ENCODE measurements at places on chromosomes 4 and X. TPM values are rescaled to one million over a fixed set of nuclear protein-coding genes. Genes with fewer than 3 reads are reported as not detected.

DNA sequence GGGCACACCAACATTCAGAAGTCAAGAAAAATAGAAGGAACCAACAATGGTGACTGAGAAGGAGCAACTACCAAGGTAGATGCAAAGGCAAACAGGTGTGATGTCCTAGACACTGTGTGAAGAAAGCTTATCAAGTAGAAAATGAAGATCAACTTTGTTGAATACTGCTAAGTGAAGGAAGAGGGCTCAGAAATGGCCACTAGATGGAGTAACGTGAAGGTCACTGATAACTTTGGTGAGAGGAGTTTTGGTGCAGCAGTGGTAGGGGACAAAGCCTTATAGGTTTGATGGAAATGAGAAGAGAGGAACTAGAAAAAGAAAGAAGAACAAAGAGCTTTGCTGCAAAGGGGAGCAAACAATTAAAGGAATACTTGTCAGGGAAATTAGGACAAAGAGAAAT is 23.5 kb downstream of the OTC start:
- DNase-seq: peak; percentile 13
- H3K36me3 ChIP-seq: no peaks in the 10 kb centered on the region

DNA sequence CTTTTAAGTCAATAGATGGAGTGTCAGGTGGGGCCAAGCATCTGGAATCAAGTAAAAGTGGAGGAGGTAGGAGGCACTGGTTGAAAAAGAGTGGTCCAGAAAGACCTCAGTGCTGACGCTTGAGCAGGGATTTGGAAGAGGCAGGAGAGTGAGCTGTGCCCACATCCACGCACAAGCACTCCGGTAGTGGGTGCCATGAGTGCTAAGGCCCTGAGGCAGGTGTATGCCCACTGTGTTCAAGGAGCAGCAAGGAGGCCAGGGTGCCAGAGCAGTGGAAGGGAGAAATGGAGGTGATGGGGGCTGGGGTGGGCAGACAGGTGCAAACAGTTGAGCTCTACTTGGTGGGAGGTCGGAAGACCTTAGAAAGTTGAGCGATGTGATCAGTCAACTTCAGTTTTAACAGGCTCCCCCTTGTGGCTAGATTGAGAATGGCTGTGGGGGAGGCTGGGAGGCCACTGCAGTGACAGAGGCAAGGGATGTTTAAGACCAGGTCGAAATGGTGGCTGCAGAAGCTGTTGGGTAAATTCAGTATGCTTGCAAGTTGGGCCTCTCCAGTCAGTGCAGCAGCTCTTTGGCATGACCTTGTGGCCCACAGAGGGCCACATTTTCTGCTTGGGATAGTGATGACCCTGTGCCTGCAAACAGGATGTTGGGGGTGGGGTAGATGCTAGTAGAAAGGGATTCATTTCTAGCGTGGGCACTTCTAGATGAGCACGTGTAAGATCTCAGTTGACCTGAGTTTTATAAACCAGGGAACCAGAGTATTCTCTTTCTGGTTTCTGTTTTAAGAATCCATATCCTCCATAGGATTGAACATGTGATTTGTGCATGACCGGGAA is 12.7 kb downstream of the TKTL1 start:
- DNase-seq: peak; percentile 39
- no peaks in the 10 kb centered on the region for H3K36me3 ChIP-seq
- no peaks in the 10 kb centered on the region for H3K4me1 ChIP-seq
- no peak overlapping the region for H3K27ac ChIP-seq

Gene NONO
- 204 TPM for polyA plus RNA-seq

Gene SHOX
- polyA plus RNA-seq: not detected

GRCh38 chr4:161714022-161714751 is 449.6 kb downstream of the FSTL5 start:
- no peak overlapping the region for H3K27ac ChIP-seq
- no peak overlapping the region for H3K4me3 ChIP-seq
- H3K4me1 ChIP-seq: no peaks in the 10 kb centered on the region
- H3K27me3 ChIP-seq: no peaks in the 10 kb centered on the region

DNA sequence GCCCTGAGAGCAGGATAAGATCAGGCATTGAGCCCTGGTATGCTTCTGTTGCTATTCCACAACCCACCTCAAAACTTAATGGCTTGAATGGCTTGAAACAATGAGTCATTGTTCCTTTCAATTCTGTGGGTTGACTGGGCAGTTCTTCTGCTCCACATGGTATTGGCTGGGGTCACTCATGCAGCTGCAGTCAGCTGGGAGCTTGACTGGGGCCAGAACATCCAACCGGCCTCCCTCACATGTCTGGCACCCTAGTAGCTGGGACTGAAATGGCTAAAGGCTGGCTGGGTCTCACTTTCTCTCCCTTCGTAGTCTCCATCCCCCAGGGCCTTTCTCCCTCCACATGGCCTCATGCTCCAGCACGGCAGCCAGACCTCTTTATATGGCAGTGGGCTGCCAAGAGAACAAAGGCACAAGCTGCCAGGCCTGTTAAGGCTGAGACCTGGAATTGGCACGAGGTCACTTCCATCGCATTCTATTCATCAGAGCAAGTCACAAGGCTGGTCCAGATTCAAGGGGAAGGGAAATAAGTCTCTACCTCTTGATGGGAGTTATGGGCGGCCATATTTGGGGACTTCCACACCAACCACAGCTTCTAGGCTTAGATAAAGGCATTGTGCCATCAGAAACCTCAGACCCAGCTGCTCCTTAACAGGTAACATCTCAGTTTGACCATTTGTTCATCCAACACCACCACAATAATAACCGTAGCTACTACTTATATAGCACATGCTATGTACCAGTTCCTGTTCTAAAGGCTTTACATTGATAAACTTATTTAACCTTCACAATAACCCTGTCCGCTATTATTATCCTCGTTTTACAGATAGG is 159.7 kb upstream of the ATP6AP2 start:
- no peak overlapping the region for H3K4me3 ChIP-seq
- H3K4me1 ChIP-seq: no peaks in the 10 kb centered on the region
- H3K36me3 ChIP-seq: no peaks in the 10 kb centered on the region
- no peak for DNase-seq
- no peak overlapping the region for H3K27ac ChIP-seq
- no peaks in the 10 kb centered on the region for H3K27me3 ChIP-seq

DNA sequence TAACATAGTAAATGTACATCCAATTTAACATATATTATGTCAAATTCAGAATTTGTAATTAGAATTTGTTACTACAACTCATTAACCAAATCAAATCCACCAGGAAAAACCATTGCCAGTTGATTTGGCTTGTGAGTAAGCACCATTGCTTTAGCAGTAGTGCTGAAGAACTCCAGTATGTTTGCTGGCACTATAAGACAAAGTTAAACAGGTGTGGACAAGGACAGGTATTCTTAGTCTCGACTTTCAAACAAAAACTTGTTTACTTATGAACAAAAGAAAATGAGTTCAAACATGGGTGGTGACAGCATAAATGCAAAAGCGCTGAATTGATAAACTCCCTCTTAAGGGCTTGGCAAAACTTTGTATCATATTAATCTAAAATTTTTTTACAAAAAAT is 1.3 kb upstream of the ADH7 start:
- H3K36me3 ChIP-seq: no peaks in the 10 kb centered on the region
- H3K27me3 ChIP-seq: no peaks in the 10 kb centered on the region
- H3K4me1 ChIP-seq: no peaks in the 10 kb centered on the region
- H3K27ac ChIP-seq: no peak overlapping the region

GRCh38 chr4:159390648-159391047 is 287.8 kb downstream of the RAPGEF2 start:
- peak overlapping the region; percentile 10 for H3K27ac ChIP-seq
- no peaks in the 10 kb centered on the region for H3K36me3 ChIP-seq
- no peaks in the 10 kb centered on the region for H3K27me3 ChIP-seq
- no peak overlapping the region for H3K4me3 ChIP-seq

- H3K36me3 ChIP-seq: no peaks in the 10 kb centered on the region
- H3K4me1 ChIP-seq: no peaks in the 10 kb centered on the region
- no peak overlapping the region for H3K4me3 ChIP-seq
- H3K27ac ChIP-seq: no peak overlapping the region
- DNase-seq: no peak
Measured at GRCh38 chr4:105022811-105023667, 123.6 kb upstream of the TET2 start.

DNA sequence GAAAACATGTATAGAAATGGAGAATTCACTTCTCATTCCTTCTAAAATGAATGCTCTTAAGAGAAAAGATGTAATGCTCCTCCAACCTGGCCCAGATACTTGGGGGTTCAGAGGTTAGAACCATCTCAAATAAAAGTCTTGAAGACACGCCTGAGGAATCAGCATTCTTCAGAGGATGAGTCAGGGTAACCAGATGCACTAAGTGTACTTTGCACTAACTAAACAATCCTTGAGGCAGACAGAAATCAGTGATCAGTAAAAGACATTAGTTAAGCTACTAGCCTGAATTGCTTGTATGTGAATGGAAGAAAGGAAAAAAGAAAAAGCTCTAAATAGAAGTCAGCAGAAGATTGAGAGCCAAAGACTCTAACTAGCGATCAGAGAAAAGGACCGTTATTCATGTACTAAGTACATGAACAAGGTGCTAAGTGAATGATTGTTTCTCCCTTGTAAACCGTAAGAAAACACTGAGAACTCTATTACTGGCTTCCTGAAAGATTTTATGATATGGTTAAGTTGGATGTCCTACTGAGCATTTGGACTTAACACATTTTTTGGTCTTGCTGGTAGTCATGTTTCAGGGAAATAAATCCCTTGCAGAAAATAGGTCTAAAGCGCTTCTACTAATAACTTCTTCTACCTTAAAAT is 738.3 kb downstream of the STPG2 start:
- H3K36me3 ChIP-seq: no peaks in the 10 kb centered on the region
- H3K27me3 ChIP-seq: no peaks in the 10 kb centered on the region
- no peak overlapping the region for H3K4me3 ChIP-seq
- H3K4me1 ChIP-seq: no peaks in the 10 kb centered on the region
- H3K27ac ChIP-seq: no peak overlapping the region
- DNase-seq: peak; percentile 21

GRCh38 chr4:27490315-27490714 is 629.7 kb downstream of the STIM2 start:
- H3K4me1 ChIP-seq: no peaks in the 10 kb centered on the region
- H3K4me3 ChIP-seq: no peak overlapping the region
- H3K27ac ChIP-seq: no peak overlapping the region

Gene GABRG1
- not detected for polyA plus RNA-seq

DNA sequence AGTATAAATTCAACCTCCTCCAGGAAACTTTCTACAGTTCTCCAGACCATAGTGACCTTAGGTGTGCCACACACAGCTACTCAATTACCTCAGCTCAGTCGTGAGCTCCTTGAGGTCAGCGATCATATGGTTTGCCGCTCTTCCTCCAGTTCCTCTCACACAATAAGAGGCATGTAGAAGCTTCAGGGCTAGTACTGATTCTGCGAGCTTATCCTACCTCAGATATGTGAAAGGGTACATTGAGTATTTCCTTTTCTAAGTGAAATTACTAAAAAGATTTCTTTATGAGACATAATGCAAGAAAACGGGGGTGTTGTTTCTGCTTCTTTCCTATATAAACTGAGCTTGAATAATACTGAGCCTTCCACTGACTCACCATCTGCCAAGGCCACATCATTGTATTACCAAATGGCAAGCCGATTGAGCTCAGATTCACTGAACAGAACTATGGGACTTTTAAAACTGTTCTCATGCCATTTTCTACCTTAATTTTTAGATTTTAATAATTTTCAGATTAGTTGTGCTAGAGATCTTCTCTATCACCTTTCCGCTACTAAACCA is 183.1 kb downstream of the HS6ST2 start:
- DNase-seq: no peak
- no peaks in the 10 kb centered on the region for H3K4me1 ChIP-seq
- no peaks in the 10 kb centered on the region for H3K36me3 ChIP-seq
- H3K27ac ChIP-seq: no peak overlapping the region

GRCh38 chr4:112604589-112604988 is 32.1 kb downstream of the ZGRF1 start:
- no peak overlapping the region for H3K27ac ChIP-seq
- H3K4me3 ChIP-seq: no peak overlapping the region
- no peaks in the 10 kb centered on the region for H3K4me1 ChIP-seq
- peak; percentile 74 for DNase-seq

- H3K27ac ChIP-seq: no peak overlapping the region
- no peaks in the 10 kb centered on the region for H3K4me1 ChIP-seq
- H3K36me3 ChIP-seq: no peaks in the 10 kb centered on the region
Measured at GRCh38 chrX:12210196-12210815, 72.0 kb downstream of the FRMPD4 start.

DNA sequence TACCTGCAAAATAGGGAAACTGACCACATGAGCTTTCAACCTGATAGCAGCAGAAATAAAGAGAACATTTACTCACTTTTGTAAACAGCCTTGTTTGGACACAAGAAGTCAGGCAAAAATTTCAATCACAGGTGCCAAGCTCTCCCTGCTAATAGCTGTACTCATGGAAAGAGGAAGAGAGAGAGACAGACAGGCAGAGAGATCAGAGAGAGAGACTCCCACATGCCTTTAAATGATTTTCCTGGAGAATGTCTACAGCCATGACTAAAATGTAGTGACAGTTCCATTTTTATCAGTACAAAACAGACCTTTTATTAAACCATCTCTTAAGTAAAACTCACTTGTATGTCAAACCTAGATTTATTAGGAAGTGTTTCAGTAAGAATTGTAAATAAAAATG is 752.9 kb downstream of the TRAM1L1 start:
- no peaks in the 10 kb centered on the region for H3K4me1 ChIP-seq
- H3K4me3 ChIP-seq: no peak overlapping the region

All from hepatocyte (in vitro differentiated cells).